Upper lobe of left lung (tissue), 6 donors: ENCODE measurements at places on chromosomes 2 and 18. TPM values are rescaled to one million over a fixed set of nuclear protein-coding genes. Genes with fewer than 3 reads are reported as not detected.

CROCC2 gene
- total RNA-seq = 17.1 TPM

CSRNP3 gene
- 0.46 TPM for total RNA-seq

CPLX4 gene
- not detected for total RNA-seq

VWA3B gene
- total RNA-seq = 5.2 TPM

REV1 gene
- total RNA-seq = 54.9 TPM

VIL1 gene
- 0.40 TPM for total RNA-seq

TTC39C gene
- 30.4 TPM for total RNA-seq

SKOR2 gene
- not detected for total RNA-seq

TUBB8B gene
- not detected for total RNA-seq

NIF3L1 gene
- 18.9 TPM for total RNA-seq

RGPD5 gene
- total RNA-seq = 30.9 TPM

MERTK gene
- total RNA-seq = 21.8 TPM

FAM228A gene
- 3.1 TPM for total RNA-seq
